Thoracic aorta endothelial cell (primary cell): ENCODE measurements at places on chromosomes 4 and X. TPM values are rescaled to one million over a fixed set of nuclear protein-coding genes. Genes with fewer than 3 reads are reported as not detected.

The GC gene
- total RNA-seq = not detected in 2 replicates

The ESX1 gene
- total RNA-seq = not detected in 2 replicates

The THAP9 gene
- total RNA-seq = 5.2 and 5.5 TPM in 2 replicates

The GJB1 gene
- total RNA-seq = not detected in 2 replicates

The ANXA3 gene
- total RNA-seq = 123 and 132 TPM in 2 replicates

The CXCL11 gene
- total RNA-seq = 0.66 and 1.1 TPM in 2 replicates

The IL21 gene
- not detected in 2 replicates for total RNA-seq

The PRRG3 gene
- not detected in 2 replicates for total RNA-seq

The NSUN7 gene
- under 0.01 TPM in 1 of 2 replicates, not detected in the other for total RNA-seq

The CXCL13 gene
- total RNA-seq = not detected in 2 replicates

The STOX2 gene
- 0.22 and 0.27 TPM in 2 replicates for total RNA-seq

The RBM47 gene
- 0.13 and 0.22 TPM in 2 replicates for total RNA-seq

The UGT2A1 gene
- 0.50 and 0.93 TPM in 2 replicates for total RNA-seq

The LONRF3 gene
- total RNA-seq = 16.7 and 18.8 TPM in 2 replicates

The CLTRN gene
- not detected in 2 replicates for total RNA-seq

The FDCSP gene
- total RNA-seq = not detected in 2 replicates

The TREX2 gene
- total RNA-seq = 1.0 and 1.2 TPM in 2 replicates

The FREM3 gene
- total RNA-seq = under 0.01 TPM in 1 of 2 replicates, not detected in the other

The TEX13C gene
- not detected in 2 replicates for total RNA-seq

The IL3RA gene
- total RNA-seq = 10.1 and 17.8 TPM in 2 replicates

The MAGEA9B gene
- not detected in 2 replicates for total RNA-seq

The OPRPN gene
- total RNA-seq = not detected in 2 replicates

The PAGE4 gene
- not detected in 2 replicates for total RNA-seq

The RAB40A gene
- 0.14 and 0.27 TPM in 2 replicates for total RNA-seq

The TRIM61 gene
- total RNA-seq = 0.14 TPM in 1 of 2 replicates, not detected in the other

The TMEM187 gene
- total RNA-seq = 3.7 and 4.0 TPM in 2 replicates

The FRAS1 gene
- 2.3 and 7.7 TPM in 2 replicates for total RNA-seq
